ENCODE measurements at places on chromosomes 6 and 20.

DNA sequence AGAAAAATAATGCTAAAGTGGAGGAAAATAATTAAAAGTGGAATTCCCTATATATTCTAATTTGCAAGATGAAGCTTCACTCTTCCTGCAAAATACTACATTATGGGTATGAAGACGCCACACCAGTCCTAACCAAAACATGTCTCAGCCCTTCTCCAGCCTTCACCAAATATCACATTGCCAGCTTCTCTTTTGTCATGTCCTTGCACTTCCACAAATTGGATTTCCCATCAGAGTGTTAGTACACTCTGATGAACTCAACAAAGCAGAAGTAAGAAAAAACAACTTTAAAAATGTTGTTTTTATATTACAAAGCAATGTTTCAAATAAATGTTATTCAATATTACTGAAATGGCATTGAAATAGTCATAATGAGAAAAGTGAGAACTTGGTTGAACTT lies 62.4 kb upstream of the RNF146 start:
- DNase-seq, result no peak

DNA sequence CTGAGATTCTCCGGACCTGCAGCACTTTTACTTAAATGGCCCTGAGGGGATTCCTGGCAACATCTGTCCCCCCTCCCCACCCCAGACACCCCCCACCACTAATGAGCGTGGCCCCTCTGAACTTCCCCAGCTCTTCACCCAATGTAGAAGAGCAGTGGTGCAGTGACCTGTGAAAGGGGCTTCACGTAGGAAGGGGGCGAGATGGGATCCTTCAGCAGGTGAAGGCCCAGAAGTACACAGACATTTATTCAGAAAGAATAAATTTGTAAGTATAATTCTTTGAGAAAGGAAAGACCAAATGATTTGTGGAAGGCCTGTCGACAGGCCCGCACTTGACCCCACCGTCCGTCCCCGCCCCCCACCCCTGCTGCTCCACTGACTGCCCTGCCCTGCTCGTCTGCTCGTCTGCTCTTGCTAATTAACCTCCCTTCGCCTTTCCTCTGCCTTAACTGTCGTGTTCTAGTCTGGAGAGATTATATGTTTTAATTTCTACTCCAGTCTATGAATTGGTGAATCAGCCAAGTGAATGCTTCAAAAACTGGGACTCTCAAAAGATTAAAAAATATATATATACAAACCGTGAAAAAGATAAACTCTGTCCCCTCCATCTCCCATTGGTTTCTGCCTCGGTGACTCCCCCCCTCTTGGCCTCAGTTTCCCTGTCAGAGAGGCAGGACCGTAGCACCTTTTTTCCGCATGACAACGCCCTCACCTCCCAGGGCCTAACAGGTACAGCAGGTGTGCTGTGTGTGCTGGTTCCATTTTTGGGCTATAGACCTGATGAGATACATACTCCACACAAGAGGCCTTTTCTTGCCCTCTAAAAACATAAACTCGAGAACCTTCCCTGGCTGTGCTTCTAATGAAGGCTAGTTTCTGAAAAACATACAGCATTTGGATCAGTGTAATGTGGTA lies 49.2 kb downstream of the GNAS start:
- DNase-seq, result no peak

DNA sequence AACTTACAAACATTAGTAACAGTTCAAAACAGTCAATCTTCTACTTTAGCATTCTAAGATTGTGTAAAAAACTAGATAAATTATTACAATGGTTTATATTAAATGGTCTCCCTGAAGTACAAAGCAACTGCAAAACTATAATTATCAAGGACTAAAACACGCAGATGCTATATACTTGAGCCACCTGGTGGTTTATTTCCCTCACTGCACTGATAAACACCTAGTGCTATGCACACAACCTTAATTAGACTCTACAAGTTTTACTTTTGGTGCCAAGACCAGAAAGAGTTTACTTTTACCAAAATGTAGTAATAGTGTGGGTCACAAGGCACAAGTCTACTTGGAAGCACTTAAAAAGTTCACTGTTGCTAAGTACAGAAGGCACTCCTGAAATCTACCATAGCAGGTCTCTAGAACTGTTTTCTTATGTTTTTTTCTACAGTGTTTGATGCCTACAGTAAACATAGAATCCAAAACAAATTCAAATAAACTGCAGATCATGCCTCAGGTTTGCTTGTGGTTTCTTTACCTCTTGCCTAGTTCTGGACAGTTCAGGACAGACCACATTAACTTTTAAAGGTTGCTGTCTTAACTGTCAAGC lies 49.2 kb downstream of the GMDS start:
- peak; percentile 7 for DNase-seq

GRCh38 chr6:107237992-107238660 lies 122.8 kb upstream of the BEND3 start:
- DNase-seq, result no peak

DNA sequence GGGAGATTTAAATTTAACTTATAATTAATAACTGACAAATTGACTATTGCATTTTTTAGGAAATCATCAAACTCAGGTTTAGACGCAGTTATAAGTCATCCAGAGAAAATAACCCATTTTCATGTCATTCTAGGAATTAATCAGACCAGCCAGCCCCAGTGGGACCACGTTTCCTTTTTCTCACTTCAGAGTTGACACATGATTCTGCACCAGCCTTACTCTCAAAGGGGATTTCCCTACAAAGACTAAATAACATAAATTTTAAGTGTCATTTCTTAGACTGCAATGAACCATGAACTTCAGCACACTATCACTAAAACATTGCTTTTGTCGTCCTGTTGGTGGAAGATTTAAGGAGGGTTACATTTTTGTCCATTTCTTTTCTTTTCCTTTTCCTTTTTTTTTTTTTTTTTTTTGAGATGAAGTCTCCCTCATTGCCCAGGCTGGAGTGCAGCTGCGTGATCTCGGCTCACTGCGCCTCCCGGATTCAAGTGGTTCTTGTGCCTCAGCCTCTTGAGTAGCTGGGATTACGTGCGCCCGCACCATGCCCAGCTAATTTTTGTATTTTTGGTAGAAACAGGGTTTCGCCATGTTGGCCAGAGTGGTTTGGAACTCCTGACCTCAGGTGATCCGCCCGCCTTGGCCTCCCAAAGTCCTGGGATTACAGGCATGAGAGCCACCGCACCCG lies 3.6 kb downstream of the IPCEF1 start:
- DNase-seq, result peak; percentile 37

- DNase-seq, result no peak
These were observed 51.2 kb upstream of the RANBP9 start for GRCh38 chr6:13762611-13763441.

DNA sequence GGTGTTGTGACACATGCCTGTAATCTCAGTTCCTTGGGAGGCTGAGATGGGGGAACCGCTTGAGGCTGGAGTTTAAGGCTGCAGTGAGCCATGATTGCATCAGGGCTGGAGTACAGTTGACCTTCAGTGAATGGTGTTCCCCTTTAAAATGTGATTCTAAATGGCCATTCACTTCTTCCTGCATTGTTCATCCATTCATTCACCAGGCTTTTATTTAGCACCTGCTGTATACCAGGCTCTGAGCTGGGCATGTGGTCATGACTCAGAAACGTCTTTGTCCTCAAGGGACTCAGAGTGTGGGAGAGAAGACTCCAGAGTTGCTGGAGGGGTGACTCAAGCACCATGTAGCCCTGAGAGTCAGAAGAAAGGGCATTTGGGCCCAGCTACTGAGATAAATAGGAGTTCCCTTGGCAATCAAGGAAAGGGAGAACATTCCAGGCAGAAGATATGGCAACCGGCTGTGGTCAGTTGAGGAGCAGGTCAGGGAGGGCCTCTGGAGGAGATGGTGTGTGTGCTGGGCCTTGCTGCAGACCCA lies 101.1 kb downstream of the DLGAP4 start:
- no peak for DNase-seq

- no peak for DNase-seq
These were observed 38.7 kb upstream of the SLC22A2 start for GRCh38 chr6:160297310-160297709.

- DNase-seq, result peak; percentile 18
These were observed 29.1 kb downstream of the TXLNB start for GRCh38 chr6:139262519-139263300.

DNA sequence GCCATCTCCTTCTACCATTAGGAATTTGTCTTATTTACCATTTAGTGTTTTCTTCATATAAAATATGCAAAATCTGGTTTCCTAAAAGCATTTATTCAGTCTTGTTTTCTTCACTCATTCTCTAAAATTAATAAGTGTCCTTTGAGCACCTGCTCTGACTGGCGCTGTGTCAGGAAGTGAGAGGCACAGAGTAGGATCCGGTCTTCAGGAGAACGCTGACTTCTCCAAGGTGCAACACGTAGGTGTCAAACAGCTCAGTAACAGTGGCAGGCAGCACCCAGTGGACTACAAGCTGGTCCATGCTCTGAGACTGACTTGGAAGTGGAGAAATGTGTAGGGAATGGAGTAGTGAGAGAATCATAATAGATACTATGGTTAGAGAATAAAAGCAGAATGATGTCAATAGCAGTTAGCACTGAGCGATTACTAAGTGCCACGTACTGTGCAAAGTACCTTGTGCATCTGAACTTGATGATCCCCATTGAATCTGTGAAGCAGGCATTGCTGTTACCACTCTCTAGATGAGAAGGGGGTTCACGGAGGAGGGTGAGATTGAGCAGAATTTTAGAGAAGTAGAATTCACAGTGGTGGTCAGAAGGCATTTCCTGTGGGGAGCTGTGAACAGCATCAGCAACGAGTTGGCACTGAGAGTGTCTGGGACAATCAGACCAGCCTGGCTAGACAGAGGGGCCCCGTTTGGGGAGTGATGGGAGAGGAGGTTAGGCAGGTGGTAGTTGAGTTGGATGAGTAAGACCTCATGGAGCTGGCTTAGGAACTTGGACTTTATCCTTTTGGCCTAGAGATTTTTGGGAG lies 569.8 kb downstream of the QKI start:
- DNase-seq, result no peak

DNA sequence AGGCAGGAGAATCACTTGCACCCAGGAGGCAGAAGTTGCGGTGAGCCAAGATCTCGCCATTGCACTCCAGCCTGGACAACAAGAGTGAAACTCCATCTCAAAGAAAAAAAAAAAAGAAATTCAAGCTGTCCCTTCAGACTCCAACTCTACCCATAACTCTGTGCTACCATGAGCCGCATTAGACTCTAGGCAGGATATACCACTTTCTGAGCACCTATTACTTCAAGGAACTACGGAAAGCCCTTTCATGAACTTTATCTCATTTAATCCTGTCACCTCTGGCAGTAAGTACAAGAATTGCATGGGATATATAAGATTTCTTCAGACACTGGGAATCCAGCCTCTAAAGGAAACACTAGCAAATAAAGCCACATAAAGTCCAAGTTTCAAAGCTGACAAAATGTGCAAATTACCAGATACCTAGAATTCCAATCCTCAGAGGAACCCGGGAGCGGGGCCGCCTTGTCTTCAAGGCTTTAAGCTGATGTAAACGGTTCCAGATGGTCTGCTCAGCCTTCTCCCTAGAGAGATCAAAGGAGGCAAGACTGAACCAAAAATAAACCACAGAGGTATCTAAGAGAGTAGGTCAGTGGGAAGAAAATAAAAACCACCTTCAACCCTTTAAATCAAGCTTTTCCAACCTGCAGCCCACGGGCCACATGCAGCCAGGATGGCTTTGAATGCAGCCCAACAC lies 9.4 kb downstream of the CDK5RAP1 start:
- DNase-seq, result no peak

DNA sequence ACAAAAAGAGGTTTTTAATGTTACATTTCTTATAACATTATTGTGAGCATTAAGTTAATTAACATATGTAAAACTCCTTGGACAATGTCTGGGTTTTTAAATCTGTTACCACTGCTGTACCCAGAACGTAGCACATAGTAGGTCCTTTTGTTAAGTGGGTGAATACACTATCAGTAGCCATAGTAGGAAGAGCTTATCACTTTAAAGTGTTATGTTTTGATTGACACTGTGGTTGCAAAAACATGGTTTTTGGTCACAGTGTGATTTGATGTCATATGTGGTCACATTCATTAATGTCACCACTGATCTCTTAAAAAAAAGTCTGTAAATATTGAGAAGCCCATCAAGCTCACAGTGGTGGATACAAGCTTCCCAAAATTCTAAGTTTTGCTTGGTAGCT lies 160.7 kb downstream of the PLCB1 start:
- DNase-seq, result no peak

DNA sequence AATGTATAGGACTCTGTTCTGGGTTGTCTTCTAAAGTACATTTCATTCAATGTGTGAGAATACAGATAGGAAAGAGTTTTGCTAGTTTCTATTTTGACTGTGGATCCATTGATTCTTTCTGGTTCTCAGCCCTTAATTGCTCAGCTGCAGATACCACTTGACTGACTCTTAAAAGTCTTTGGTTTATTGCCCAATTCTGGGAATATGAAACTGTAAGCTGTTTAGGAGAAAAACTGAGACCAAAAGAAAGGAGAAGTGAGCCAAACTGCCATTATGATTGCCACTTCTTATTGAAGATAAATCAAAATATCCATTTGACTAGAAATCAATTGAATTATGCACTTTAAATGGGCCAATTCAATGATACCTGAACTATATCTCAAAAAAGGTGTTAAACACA lies 211.4 kb downstream of the ESR1 start:
- DNase-seq, result no peak

DNA sequence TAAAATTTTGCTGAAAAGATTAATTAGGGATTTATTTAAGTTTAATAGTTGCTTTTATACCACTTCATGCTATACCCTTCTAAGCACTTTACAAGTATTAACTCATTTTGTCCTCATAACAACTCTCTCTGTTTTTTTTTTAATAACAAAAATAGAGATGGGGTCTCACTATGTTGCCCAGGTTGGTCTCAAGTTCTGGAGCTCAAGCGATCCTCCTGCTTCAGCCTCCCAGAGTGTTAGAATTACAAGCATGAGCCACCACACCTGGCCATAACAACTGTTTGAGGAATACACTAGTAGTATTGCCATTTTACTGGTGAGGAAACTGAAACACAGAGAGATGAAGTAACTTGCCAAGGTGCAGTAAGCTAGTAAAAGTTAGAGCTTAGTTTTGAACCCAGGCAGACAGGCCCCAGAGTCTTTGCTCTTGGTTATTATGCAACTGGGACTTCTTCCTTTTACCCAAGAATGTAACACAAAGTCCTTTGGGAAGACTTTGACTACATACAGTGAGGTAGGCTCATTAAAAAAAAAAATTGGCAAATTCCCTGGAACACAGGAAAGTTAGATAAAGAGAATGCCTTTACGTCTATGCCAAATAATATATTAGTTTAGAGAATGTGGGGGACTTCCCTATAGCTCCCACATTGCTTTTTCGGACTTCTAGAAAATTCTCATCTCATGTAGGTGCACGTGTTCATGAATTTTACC lies 11.4 kb downstream of the ANKS1A start:
- no peak for DNase-seq

- no peak for DNase-seq
These were observed 27.1 kb downstream of the COX4I2 start for GRCh38 chr20:31664696-31665354.

GRCh38 chr6:160790028-160790792 lies 88.2 kb downstream of the PLG start:
- no peak for DNase-seq

DNA sequence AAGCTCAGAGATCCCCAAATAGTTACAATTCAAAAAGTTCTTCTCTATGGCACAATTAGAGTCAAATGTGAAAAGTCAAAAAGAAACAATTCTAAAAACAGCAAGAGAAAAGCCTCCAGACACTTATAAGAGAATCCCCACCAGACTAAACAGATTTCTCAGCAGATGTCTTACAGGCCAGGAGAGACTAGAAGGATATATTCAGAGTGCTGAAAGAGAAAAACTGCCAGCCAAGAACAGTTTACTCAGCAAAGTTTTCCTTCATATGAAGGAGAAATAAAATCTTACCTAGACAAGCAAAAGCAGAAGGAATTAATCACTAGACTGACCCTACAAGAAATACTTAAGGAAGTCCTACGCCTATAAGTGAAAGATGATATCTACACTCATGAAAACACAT lies 176.1 kb upstream of the OPRM1 start:
- DNase-seq, result no peak
